Fibroblast of skin of right biceps (primary cell): ENCODE measurements at places on chromosomes 12 and 14.
A peak's percentile ranks its signal among the peaks of the same experiment; 100 is the strongest.

GRCh38 chr14:53214384-53214783 is 61.3 kb upstream of the DDHD1 start:
- no peak for DNase-seq

DNA sequence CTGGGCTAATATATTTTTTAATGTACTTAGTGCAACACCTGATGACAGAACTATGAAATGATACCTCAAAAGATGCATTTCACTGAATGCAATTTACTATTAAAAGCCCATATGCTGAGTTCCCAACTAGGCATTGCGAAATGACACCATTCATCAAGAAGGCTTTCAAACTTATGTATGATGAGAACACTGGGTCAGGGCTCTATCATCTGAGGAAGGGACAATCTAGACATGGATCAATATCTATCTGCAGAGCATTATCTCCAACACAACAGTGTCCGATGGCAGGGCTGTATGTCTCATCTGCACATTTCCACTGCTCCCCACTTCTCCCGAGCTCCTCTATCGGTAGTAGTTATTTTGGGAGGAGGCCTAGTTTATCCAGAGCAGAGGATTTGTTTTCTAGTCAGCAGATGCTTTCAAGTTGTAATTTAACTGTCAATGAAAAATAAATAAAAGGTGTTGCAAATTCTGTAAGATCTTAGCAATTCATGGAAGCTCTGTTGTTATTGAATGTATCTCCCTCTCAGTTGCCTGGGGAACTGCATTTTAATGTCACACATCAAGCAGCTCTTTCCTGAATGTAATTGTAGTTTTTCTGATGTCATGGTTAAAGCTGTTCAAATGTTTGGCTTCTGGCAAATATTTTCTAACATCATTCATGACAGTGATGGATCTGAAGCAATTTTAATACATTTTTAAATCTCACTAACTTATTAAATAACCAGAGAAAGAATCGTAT is 7.4 kb upstream of the GCH1 start:
- no peak for DNase-seq

DNA sequence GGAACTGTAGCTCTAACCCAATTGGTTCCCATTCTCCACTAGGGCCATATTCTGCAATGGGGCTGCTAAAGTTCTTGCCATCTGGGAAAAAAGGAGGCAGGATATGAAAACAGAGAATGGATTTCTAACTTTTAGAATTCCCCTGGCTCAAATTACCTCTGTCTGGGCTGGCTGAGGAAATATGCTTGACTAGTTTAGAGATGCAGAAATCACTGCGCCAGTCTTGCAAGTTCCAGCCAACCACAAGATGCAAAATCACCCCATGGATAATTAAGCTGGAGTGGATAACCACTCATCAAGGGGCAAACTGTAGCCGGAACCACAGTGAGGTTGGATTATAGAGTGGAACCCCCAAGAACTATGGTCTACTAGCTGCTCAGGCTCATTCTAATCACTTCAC is 126.3 kb downstream of the RALGAPA1 start:
- no peak for DNase-seq

DNA sequence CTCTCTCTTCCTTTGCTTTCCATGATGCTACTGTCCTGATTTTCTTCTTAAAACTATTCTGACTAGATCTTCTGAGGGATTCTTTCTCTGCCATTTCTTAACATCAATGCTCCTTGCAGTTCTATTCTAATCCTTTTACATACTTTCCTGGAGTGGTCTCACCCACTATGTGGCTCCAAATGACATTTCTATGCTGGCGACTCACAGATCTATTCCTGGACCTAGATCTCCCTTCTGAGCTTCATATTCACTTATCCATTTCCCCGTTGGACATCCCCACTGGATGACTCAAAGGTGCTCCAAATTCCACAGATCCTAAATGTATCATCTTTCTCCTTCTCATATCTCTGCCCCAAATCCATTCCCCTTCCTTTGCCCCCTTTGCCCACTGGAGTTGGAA is 4.1 kb downstream of the TEP1 start:
- DNase-seq, result peak; percentile 86

DNA sequence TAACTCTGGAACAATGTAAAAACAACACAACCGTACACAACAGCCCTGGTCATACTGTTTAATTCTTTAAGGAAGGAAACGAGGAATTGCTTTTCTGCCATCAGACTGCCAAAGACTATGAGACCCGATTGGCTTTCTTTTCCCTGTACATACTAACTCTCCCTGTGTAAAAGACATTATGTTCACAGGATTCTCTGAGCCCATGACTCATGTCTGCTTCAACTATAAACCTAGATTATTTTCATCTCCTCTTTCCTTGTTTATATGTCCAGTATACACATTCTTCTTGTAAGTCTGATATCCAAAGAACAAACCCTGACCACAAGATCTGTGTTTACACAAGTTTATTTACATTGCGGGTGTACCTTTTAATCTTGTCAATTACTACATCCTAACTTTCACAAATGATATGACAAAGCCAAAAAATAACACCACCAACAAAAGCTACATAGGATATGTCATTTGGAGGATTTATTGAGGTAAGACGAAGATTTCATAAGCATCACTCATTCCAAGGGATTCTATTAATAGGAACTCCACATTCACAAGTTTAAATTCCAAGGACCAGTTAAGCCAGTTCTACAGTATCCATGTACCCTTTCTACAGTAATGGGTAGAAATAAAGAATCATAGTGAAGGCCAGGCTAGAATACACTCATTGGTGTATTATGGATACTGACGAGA is 67.3 kb downstream of the STXBP6 start:
- peak; percentile 65 for DNase-seq

GRCh38 chr14:71321574-71322315 is 414.5 kb downstream of the PCNX1 start:
- peak; percentile 68 for DNase-seq

GRCh38 chr14:75595226-75595625 is 16.8 kb downstream of the FLVCR2 start:
- DNase-seq, result no peak

- peak; percentile 43 for DNase-seq
Observed at GRCh38 chr12:51729331-51729730, 119.2 kb downstream of the FIGNL2 start.

DNA sequence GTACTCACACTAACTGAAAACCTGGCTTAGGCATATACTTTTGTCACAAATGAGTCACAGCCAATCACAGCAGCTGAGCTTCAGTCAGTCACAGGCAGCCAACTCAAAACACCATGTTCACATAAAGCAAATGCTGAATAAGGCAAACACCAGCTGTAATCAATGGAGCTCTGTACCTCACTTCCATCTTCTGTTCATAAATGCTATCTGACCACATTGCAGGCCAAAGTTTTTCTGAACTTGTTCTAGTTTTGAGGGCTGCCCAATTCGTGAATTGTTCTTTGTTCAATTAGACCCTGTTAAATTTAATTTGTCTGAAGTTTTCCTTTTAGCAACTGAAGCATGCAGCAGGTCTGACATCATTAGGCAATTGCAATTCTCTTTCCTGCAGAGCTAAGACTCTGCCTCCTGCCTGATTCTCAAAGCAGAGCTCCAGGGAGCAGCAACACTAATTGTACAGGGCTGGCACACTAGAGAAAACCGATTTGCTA is 129.9 kb downstream of the WIF1 start:
- DNase-seq, result peak; percentile 10

DNA sequence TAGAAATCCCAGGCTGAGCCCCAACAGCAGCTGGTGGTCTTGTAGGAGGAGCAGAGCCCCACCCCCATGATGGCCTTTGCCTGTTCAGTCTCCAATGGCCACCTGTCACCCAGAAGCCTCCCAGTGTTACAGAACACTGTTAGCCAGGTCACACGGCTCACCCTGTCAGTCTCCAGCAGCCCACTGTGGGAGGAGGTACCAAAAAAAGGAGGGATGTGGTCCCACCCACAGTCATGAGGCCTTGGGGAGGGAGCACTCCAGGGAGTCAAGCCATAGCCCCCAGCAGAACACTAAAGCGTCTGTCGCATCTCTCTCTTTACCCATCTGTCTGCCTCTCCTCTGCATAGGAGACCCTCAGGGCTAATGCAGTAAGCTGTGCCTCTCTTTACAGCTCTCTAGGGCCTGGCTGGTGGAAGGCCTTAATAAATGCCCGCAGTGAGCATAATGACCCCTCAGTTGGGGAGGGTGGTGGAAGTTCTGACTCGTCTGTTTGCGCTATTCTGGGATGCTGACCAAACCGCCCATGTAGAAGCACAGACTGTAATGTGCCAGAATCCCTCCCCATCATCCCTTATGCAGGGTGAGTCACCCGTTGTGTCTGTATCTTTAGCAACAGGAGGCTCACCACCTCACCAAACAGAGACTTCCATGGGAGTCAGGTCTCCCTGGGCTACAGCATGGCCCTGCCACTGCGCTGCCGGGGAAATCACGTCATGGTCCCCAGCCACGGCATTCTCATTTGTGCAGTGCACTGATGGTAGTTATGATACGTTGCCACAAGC is 14.6 kb downstream of the C14orf132 start:
- DNase-seq, result peak; percentile 93

GRCh38 chr14:92702441-92702918 is 45.9 kb downstream of the LGMN start:
- DNase-seq, result no peak

- DNase-seq, result peak; percentile 86
Observed at GRCh38 chr14:72736786-72737559, 156.9 kb downstream of the DPF3 start.

- DNase-seq, result no peak
Observed at GRCh38 chr14:75566321-75566720, 12.1 kb upstream of the FLVCR2 start.

DNA sequence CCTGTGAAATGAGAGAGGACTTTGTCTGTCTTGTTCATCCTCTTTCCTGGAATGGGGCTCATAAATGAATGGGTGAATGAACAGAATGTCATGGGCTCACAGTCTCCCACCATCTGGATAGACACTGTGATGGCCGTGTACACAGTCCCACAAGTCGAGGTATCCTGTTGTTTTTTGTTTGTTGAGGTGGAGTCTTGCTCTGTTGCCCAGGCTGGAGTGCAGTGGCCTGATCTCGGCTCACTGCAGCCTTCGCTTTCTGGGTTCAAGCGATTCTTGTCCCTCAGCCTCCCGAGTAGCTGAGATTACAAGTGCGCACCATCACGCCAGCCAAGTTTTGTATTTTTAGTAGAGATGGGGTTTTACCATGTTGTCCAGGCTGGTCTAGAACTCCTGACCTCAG is 16.1 kb upstream of the PLA2G1B start:
- DNase-seq, result no peak

GRCh38 chr14:74476107-74476506 is 17.0 kb downstream of the NPC2 start:
- DNase-seq, result no peak

DNA sequence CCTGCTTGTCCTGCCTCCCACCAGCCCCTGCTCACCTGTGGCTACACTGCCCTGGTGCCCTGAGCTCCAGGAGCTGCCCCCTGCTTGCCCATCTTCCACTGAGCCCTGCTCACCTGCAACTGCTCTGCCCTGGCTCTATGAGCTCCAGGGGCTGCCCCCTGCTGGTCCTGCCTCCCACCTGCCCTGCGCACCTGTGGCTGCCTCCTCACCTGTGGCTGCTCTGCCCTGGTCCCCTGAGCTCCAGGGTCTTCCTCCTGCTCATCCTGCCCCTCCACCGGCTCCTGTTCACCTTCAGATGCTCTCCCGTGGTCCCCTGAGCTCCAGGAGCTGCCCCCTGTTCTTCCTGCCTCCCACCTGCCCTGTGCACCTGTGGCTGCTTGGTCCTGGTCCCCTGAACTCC is 247.6 kb downstream of the TMEM121 start:
- DNase-seq, result no peak

- peak; percentile 66 for DNase-seq
Observed at GRCh38 chr14:71645656-71646055, 286.6 kb upstream of the RGS6 start.

- no peak for DNase-seq
Observed at GRCh38 chr12:117388951-117389446, 27.6 kb upstream of the NOS1 start.

GRCh38 chr14:23186913-23187654 is 3.6 kb upstream of the SLC7A8 start:
- DNase-seq, result peak; percentile 62

GRCh38 chr14:64685371-64686281 is 18.6 kb upstream of the PLEKHG3 start:
- DNase-seq, result no peak
